ENCODE measurements at places on chromosomes 7 and 10.

DNA sequence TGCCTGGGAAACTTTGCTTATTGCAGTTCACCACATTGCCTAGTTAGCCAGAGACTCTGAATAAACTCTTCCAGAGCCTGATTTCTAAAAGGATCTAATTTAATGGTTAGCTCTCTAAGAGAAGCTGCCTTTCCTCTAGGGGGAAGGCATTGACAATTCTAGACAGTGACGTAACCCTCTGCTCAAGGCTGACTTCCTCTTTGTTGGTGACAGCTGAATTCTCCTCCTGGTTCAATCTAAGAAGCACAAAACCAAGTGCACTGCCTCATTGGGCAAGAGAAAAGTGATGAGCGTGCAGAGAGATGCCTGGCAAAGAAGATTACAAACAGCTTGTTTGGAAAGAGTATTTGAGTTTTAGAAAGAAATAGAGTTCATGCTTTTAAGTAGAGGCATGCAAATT lies 102.7 kb downstream of the MACC1 start:
- no peak for DNase-seq

GRCh38 chr10:58444876-58445275 lies 59.7 kb downstream of the TFAM start:
- no peak for DNase-seq

DNA sequence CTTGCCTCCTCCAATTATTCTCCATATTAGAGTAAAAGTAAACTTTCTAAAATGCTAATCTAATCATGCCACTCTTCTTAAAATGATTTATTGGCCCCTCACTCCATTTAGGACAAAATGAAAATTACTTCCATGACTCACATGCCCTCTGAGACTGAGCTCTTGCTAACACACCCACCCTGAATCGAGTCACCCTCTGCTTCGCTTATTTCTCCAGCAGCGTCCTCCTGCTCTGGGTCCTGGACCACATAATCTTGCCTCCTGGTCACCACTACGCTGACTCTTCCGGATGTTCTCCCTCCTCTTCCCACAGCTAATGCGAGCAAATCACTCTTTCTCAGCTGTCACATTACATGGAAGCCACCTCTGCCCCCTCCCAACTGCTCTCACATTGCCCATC lies 384.0 kb upstream of the FZD8 start:
- DNase-seq = no peak

GRCh38 chr10:100728928-100729861 lies 16.2 kb upstream of the PAX2 start:
- DNase-seq = no peak
